ENCODE measurements at places on chromosomes 12 and 14. TPM values are rescaled to one million over a fixed set of nuclear protein-coding genes. Genes with fewer than 3 reads are reported as not detected.

DNA sequence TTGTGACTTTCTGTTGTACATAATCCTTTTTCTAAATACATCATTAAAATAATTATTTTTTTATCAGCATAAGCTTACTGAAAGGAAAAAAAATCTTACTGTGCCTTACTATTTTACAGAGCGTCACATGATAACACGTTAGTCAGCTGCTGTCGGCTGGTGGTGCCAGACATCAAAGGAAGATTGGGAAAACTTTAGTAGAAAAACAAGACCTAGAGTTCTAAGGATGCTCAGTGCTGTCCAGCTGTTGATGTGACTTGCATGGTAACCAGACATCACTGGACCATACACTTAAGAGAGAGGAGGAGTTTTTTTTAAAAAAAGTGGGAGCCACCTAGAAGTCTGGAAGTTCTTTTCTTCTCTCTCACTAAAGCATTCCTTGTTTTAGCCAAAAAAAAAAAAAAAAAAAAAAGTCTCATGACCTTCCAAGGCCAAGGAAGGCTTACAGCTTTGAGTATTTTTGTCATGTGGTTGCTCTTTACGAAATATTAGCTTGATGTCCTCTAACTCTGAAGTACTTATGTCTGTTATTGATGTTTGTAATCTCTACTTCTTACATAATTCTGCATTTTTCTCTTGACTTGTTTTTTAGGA, 4.5 kb downstream of the RASSF8 start:
- no peak for DNase-seq

Gene TM9SF1
- 30.2 TPM for total RNA-seq

Gene SLC6A12
- 0.11 TPM for total RNA-seq

GRCh38 chr14:36367985-36368774, 47.7 kb upstream of the MBIP start:
- no peak for DNase-seq

DNA sequence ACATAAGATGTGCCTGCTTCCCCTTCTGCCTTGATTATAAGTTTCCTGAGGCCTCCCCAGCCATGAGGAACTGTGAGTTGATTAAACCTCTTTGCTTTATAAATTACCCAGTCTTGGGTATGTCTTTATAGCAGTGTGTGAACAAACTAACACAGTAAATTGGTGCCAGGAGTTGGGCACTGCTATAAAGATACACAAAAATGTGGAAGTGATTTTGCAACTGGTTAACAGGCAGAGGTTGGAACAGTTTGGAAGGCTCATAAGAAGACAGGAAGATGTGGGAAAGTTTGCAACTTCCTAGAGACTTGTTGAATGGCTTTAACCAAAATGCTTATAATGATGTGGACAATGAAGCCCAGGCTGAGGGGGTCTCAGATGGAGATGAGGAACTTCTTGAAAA, 264.1 kb downstream of the DACT1 start:
- no peak for DNase-seq

Gene TAS2R13
- total RNA-seq = 1.2 TPM
